ENCODE measurements at places on chromosomes 6 and 20.

- no peak for DNase-seq
These were observed 9.5 kb downstream of the TXNDC5 start for GRCh38 chr6:7901056-7901455.

GRCh38 chr6:165718491-165718891 is 55.5 kb upstream of the PDE10A start:
- DNase-seq, result no peak

GRCh38 chr6:35401514-35401913 is 50.6 kb upstream of the FANCE start:
- DNase-seq, result no peak

DNA sequence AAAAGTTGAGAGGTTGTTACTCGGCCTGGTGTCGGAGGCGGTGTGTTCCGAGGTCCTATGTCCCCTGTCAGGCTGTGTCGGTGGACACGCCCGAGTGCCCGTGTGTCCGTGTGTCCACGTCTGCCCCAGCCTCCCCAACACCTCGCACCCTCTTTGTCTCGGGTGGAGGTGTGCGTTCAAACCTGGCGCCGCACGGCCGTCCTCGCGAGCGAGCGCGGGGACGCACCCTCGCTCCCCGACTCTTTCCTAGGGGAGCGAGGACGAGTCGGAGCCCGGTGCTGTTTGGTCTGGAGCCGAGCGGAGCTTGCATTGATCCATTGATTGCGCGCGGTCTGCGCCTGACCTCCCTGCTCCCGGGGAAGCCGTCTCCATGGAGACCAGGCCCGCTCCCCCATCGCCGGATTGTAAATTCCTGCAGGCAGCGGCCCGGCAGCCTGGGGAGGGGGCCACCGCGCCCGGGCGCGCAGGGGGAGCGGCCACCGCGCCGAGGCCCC is 411 bp upstream of the SCUBE3 start:
- no peak for DNase-seq

DNA sequence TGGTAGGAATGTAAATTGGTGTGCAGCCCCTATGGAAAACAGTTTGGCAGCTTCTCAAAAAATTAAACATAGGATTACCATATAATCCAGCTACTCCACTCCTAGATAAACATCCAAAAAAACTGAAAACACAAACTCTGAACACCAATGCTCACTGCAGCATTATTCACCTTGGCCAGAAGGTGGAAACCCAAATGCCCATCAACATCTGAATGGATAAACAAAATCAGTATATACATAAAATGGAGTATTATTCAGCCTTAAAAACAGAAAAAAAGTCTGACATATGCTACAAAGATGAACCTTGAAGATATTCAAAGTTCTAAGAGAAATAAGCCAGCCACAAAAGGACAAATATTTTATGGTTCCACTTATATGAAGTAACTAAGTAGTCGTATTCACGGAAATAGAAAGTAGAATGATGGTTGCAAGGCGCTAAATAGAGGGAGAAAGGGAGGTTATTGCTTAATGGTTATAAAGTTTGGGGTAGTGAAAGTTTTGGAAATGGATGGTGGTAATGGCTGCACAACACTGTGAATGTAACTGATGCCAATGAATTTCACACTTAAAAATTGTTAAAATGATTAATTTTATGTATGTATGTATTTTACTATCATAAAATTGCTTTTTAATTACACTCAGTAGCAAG is 4.0 kb downstream of the PHF10 start:
- no peak for DNase-seq

DNA sequence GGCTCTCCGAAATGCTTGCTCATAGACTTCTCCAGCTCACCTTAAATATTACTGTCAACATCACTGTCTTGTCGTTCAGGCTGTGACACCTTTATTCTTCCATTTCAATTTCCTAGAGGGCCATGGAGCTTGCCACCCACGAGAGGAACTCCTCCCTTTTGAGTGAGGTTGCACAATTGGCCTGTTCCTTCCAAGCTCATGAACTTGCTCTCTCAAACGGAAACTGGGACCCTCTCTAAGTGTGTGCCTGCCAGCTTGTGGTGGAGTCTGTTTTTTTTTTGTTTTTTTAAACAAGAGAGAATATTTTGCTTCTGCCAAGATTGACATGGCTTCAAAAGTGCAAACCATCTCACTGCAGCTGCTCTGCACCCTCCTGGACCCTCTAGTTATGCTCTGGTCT is 19.3 kb upstream of the IYD start:
- no peak for DNase-seq

GRCh38 chr6:4271761-4272470 is 136.5 kb upstream of the ECI2 start:
- no peak for DNase-seq
